Stimulated activated CD4-positive, alpha-beta T cell treated with anti-CD3 and anti-CD28 coated beads, Interleukin-1b, Interleukin-23, amount 100 ng/mL, for 4 hours (primary cell): ENCODE measurements at places on chromosomes 7 and 10.

DNA sequence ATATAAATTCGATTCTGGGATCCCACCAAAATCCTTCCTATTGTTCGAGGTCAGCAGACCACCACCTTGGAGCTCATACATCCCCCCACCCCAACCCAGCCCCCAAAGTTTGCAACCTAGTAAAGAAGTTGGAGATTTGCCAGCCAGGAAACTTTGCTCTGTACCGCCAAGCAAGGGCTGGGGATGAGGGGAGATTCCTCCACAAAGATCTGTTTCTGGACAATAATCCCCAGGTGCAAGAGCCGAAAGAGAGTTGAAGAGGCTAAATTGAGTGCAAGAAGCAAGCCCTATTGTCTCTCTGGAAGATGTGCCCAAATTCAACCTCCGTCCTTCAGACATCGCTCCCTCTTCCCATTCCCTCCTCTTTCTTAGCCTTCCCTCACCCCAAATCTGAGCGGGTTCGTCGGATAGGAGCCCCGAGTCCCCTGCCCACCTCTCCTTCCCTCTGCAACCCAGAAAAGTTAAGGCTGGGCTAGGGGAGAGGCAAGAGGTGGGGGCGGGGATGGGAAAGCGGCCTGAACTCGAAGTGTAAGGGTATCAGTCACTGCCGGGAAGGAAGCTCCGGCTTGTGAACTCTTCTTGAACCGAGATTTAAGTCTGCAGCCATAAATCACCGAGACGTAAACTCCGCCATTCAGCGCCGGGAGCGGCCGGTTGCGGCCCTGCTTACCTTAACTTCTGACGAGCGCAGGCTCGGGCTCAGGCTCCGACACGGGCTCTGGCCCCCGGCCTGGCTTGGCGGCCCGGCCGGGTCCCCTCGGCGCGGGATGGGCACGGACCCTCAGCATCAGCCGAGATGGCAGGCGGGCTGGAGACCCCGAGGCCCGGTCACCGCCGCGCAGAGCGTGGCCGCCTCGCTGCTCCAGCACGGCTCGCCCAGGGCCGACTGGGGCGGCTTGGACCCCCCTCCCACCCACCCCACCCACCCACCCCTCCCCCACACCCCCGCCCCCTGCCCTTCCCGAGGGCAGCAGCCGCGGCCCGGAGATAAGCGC is 10.8 kb upstream of the HOXA2 start:
- no peak for DNase-seq

GRCh38 chr7:75967487-75967997 is 26.9 kb downstream of the TMEM120A start:
- no peak for DNase-seq

DNA sequence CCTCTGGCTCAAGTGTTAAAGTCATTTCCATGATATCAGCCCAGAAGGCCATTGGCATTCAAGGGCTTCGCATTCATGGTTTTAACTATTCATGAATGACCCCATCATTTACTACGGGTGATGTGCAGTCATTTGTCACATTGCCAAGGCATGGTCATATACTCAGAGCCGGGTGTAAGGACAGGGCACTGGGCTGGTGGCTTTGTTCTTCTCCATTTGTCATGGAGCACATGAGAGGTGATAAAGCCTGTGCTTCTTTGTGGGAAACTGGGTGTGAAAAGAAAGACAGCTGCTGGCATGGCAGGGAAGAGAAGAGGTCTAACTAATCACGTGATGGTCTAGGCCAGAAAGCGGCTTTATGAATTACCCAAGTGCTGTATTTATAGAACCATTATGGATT is 132.2 kb upstream of the PLXNA4 start:
- no peak for DNase-seq

GRCh38 chr10:69897432-69897831 is 95.7 kb downstream of the COL13A1 start:
- DNase-seq, result no peak

- DNase-seq, result no peak
These were observed 63.5 kb downstream of the UBE2H start for GRCh38 chr7:129889133-129889844.

- no peak for DNase-seq
These were observed at the start of gene GRM8 for GRCh38 chr7:127252778-127253280. Gene GRM8, minus strand, starts transcription at chr7:127252941.

- DNase-seq, result no peak
These were observed 530.9 kb upstream of the AUTS2 start for GRCh38 chr7:69067397-69067796.
